Nucleus accumbens (tissue), 56 donors: ENCODE measurements at places on chromosomes 1 and 21.

DNA sequence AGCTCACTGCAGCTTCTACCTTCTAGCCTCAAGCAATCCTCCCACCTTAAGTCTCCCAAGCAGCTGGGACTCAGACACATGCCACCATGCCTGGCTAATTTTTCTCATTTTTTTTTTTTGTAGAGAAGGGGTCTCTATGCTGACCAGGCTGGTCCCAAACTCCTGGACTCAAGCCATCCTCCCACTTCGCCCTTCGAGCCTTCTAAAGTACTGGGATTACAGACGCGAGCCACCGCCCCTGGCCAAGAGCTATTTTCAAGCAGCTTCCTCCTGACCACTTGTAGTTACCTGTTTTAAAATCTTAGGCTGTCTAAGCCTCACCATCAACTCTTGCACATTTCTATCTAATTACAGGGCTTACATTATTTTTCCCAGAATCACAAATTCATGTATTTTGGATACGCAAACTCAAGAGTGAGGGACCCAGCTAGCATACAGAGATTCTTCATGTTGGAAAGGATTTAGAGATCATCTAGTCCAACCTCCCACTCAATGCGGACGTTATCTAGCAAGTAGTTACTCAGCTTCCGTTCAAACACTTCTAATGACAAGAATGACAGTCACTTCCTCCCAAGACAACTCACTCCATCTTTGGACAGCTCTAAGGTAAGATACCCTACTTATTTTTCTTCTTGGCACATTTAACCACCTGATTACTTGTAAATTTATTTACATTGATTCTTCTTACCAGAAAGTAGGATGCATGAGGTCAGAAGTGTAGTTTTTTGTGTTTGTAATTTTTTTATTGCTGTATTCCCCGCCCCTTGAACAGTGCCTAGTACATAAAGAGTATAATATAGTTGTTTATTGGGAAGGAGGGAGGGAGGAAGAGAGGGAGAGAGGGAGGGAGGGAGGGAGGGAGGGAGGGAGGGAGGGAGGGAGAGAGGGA is 65.4 kb downstream of the LUZP1 start:
- DNase-seq, result no peak

DNA sequence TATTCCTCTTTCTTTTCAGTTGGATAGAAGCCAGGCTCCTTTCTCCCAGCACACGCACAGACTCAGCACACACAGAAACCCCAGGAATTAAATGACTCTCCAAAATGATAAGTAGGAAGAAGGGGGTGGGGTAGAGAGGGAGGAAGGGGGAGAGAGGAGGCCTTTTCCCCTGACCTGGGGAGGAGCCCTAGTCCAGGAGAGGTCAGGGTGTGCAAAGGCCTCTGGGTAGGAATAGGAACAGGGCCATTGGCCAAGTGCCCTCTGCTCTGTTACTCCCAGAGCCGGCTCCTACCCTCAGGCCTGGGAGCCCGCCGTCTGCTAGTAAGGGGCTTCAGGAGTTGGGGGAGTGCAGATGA is 35.6 kb upstream of the PUM1 start:
- DNase-seq, result no peak

DNA sequence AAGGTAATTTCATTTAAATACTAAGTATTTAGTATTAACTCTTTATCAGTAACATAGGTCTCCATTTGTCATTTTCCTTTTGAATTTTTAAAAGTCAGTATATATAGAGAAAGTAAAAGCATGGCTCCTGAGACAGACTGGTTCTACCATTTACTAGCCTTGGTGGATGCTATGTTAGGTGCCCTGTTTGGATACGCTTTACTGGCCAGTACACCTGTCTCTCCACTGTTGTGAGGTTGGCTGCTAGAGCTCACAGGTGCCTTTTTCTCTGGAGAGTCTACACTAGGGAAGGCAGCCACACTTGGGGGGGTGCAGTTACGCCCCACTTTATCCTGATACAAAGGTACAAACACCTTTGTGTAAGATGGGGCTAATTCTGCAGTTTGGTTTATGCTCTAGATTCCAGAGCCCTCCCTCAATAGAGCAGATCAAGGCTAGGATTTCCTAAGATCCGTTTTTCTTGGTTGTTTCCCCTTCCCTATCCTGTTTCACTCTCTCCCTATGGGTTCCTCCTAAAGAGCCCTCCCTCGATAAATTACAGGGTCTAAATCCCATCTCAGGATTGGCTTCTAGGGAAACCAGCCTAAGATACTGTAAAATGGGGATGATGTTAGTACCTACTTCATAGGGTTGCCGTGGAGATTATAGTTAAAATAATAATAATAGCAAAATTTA is 5.6 kb upstream of the GPSM2 start:
- no peak for DNase-seq

DNA sequence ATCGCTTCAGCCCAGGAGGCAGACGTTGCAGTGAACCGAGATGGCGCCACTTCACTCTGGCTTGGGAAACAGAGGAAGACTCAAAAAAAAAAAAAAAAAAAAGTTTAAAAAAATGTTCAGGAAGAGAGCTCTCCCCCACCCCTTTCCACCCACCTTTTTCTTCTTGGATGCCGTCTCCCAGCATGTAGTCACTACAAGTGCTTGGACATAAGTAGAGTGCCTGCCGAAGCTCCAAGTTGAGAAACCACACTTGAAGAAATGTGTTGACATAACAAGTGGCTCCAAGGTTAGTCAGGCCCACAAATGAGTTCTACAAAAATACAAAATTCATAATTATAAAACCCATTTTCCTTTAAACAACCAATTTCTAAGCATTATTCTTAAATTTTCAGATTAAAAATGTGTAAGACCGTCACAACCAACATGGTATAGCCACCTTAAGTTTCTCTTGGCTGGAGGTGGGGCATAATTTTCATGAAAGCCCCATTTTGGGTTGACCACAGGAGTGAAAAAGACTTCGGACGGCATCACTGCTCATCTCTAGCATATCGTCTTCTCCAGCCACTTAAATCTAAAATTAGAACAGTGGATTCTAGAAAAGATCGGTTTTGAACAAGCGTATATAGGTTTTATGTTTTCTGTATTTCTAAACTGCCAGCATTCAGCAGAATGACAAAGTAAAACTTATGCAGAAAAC is 26.4 kb downstream of the USP48 start:
- DNase-seq, result no peak

DNA sequence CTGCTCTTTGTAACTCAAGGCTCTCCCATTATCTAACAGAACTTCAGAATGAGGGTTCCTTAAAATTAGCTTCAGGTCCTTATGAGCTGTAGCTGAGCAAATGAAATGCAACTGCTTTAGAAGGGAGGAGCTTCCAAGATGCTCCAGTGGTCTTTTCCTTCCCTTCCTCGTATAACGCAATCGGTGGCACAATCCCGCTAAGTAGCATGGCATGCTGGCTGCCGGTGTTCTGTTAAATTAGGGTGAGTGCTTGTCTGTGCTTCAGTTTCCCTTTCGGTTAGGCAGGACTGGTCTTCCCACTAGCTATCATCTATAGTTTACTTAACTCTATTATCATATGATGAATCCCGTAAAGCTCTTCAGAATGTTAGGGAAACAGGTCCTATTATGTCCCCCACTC is 917 bp downstream of the KIAA0040 start:
- no peak for DNase-seq

DNA sequence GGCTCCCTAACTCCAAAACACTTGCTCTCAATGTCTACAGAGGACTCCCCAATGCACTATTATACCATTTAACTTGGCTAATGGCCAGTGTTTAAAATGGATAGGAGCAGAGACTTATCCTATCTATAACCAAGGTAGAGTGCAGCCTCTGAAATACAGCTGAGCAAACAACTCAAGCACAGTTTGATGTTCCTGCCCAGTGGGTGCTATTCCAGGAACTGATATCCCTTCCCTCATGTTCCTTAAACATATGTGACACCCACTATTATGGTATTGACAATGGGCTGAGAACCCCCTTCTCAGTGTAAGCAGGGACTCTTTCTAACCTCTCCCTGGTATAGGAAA is 51.7 kb downstream of the SH3GLB1 start:
- no peak for DNase-seq

- no peak for DNase-seq
These were observed 22.1 kb downstream of the GRHL3 start for GRCh38 chr1:24341260-24341659.

DNA sequence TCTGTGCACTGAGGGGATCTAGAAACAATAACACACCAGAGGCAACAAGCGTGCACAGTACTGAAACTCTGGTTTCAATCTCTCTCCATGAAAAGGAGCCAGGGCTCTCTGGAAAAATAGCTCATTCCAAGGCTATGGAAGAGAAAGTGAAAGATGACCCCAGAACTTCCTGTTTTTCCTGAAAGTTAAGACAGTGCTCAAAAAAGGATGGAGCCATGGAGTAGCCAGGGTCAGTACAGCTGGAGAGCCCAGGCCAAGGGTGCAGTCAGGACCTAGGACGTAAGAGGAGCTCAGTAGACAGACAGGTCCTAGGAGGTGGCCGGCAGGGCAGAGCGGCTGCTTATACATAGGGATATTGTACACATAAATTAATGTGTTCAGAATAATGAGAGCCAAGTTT is 19.1 kb downstream of the NOL9 start:
- DNase-seq, result no peak

- no peak for DNase-seq
These were observed 17.3 kb downstream of the CRYBG2 start for GRCh38 chr1:26336477-26337205.

- no peak for DNase-seq
These were observed 4.9 kb upstream of the TNFRSF1B start for GRCh38 chr1:12161662-12162458.

DNA sequence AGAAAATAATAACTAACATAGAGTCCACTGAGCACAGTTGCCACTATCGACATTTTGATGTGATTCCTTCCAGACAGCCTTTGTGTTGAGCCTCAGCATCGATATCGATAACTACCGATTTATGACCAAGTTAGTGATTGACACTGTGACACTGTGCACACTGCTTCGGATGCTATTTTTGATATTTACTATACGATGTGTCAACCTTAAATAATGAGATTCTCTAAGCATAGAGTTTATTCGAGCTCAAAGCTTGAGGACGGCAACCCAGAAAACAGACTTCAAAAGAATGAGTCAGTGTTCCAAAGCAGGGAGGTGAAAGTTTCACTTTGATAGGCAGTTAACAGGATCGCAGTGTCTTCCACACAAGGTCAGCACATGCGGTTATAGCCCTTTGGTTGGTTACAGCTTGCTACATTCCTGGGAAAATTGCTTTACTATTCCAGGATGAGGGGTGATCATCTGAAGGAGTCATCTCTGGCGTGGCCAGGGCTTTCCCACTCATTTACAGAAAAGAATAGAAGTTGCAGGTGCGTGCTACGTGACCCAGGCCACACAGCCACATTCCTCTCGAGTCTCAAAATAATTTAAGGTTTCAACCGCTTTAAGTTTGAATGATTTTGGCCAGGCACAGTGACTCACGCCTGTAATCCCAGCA is 53.6 kb upstream of the EFHD2 start:
- DNase-seq, result no peak

GRCh38 chr1:155609515-155610256 is at the start of gene MSTO1:
Gene MSTO1, plus strand, starts transcription at chr1:155610218. Its CDS starts 31 bp downstream, at chr1:155610249.
- DNase-seq, result peak; percentile 85

GRCh38 chr1:225477296-225477911 is 49.6 kb upstream of the LBR start:
- DNase-seq, result no peak

DNA sequence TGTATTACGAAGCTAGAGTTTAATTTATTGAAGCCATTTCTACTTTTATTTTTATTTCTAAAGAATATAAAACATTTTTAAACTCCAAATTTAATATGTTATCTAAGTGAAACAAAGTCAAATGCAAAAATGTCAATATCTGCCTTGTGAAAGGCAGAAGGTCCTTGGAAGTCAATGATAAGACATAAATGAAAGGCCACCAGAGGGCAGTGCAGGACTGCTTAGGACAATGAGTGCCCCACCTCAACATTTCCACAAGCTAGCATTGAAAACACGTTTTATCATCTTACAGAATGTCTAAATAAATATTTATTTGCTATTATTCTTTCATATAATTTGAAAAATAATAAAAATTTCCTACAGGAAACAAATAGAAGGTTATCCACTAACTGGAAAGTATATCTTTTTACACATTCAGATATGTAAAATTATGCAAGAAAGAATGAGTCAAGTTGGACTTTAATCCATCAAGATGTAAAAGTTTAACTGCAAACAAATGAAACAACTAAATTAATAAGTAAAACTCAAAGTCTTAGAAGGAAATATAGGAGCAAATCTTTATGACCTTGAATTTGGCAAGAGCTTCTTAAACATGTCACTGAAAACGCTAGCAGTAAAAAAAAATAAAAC is 140.1 kb upstream of the FMN2 start:
- DNase-seq, result peak; percentile 66

- no peak for DNase-seq
These were observed 4.4 kb downstream of the DVL1 start for GRCh38 chr1:1344655-1345361.

DNA sequence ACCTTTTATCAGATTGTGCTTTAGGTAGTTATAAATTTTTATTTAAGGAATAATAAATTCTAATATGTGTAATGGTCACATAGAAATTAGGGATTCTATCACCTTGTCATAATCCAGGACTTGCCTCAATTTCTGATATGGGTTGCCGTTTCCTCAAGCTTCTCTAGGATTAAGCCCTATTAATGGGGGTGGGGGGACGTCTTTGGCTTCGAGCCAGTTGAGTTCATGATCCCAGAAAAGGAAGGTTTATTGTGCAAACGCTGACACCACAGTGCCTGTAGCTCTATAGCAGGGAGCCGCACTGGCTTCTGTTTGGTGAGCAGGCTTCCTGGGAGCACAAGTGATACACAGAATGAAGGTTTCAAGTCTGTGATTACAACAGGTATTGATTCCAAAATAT is 22.0 kb upstream of the VAMP3 start:
- no peak for DNase-seq

DNA sequence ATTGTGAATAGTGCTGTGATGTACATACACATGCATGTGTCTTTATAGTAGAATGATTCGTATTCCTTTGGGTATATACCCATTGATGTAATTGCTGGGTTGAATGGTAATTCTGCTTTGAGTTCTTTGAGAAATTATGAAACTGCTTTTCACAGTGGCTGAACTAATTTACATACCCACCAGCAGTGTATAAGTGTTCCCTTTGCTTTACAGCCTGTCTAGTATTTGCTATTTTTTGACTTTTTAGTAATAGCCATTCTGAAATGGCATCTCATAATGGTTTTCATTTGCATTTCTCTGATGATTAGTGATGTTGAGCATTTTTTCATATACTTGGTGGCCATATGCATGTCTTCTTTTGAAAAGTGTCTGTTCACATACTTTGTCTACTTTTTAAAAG is 54.5 kb upstream of the FAM78B start:
- no peak for DNase-seq
